Naive thymus-derived CD4-positive, alpha-beta T cell (primary cell): ENCODE measurements at places on chromosomes 7 and 10. TPM values are rescaled to one million over a fixed set of nuclear protein-coding genes. Genes with fewer than 3 reads are reported as not detected.

DNA sequence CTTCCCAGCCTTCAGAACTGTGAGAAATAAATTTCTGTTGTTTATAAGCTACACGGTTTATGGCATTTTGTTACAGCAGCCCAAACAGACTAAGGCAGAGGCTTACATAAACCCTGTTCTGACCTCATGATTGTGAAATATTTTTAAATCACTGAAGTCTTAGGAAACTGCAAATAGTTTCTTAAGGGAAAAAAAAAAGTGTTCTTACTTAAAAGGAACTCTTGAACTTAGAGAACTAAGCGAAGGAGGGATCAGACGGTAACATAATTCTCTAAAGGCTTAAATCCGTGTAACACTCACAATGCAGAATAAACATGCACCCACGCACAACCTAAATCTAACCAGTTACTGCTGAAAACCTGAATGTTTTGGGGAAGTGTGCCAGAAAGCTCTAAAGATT is 749.1 kb upstream of the LRRTM3 start:
- no peak for DNase-seq

DNA sequence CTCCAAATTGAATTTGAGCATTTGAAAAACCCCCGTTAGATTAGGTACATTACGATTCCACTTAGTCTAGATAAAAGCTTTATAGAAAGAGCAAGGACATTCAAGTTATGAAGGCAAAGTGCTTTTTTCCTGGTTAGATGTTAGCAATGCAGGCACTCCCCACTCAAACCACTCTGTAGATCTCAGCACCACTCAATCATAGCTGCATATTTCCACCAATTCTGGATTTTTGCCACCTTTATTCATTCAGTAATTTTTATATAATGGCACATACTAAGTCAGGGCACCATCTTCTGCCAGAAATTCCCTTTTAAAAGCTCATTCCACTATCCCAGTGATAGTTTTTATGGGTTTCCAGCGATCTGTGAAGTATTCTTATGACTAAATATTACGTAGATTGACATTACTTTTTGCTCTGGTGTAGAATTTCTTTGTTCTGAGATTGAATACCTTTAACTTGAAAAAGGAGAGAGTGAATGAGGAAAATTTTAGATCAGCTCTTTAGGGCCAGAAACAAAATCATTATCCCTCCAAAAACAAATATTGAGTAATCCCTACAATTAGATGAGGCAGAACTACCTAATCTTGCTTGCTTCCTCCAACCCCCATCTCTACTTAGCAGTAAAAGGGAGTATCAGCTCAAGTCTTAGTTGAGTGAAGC is 51.6 kb downstream of the RNLS start:
- DNase-seq: no peak

GRCh38 chr7:20779041-20779440 is 7.6 kb downstream of the SP8 start:
- DNase-seq: no peak

- DNase-seq: no peak
Observed at GRCh38 chr7:52959336-52959735, 76.1 kb upstream of the POM121L12 start.

GRCh38 chr10:63142136-63142535 is 9.0 kb downstream of the NRBF2 start:
- DNase-seq: no peak

DNA sequence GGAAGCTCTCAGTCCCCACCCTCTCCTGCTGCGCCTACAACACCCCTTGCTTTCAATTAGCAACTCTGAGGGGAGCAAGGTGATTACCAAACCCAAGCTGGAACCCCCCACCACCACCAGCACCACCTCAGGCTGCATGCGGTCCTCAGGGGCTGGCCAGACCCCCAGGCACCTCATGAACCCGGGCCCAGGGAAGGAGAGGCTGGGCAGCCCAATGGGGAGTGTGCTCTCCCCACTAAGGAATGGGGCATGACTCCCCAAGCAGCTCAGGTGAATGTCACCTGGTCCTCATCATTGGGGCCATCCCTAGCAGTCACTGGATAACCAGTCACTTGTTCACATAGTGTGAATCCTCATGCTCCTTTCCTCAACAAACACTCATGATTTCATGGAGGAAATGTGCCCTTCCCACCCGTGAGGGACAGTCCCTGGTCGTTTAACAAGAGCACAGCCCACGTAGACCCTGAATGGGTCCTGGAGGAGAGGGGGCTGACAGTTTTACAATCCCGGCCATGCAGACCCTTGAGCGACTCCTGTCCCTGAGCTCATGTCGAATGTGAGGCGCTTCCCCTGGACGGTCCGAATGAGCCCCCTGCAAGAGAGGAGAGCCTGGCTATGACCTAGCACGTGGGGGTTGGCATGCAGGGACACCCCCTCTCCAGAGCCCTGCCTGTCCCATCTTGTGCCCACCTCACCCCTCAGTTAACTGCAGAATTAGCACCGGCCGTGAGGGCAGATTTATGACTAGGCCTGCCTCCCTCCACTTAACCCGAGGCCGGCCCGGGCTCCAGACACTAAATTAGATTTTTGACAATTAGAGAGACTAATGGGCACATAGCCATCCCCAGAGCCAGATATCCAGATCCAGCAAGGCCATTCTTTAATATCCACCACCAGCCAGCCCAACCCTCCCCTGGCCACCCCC is 29.1 kb downstream of the POLL start:
- no peak for DNase-seq

GRCh38 chr7:51023547-51023946 is 240.9 kb upstream of the GRB10 start:
- no peak for DNase-seq

DNA sequence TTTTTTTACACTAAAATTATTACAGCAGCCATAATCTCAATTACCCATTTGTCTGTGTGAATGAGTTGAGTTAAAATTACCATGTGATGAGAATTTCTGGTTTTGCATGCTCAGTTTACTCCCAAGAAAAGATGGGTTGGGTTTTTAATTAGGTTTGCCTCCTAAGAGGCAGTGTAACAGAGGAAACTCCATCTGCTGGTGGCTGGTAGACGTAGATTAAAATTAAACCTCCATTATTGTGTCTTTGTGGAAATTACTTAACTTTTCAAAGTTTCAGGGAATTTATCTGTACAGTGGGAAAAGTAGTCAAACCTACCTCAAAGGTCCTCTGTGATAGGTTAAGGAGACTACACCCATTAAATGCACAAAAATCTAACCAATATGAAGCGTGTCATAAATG is 954.2 kb downstream of the PCDH15 start:
- no peak for DNase-seq

DNA sequence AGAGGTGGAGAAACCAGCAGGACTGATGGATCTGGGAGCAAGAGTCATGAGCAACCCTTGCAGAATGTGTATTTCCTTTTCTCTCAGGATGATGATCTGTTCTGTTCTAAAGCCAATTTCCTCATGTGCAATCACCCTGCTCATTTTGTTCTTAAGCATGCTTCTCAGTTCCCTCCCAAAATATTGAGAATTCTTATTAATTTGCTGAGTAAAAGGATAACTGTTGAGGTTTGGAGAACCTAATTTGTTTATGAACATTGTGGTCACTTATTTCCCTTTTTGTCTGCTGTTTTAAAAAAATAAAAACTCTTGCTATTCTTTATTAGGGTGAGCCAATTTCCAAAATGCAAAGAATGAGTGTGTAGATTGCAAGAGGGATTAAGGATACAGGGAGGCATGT is 106.8 kb downstream of the APBB1IP start:
- DNase-seq: no peak

DNA sequence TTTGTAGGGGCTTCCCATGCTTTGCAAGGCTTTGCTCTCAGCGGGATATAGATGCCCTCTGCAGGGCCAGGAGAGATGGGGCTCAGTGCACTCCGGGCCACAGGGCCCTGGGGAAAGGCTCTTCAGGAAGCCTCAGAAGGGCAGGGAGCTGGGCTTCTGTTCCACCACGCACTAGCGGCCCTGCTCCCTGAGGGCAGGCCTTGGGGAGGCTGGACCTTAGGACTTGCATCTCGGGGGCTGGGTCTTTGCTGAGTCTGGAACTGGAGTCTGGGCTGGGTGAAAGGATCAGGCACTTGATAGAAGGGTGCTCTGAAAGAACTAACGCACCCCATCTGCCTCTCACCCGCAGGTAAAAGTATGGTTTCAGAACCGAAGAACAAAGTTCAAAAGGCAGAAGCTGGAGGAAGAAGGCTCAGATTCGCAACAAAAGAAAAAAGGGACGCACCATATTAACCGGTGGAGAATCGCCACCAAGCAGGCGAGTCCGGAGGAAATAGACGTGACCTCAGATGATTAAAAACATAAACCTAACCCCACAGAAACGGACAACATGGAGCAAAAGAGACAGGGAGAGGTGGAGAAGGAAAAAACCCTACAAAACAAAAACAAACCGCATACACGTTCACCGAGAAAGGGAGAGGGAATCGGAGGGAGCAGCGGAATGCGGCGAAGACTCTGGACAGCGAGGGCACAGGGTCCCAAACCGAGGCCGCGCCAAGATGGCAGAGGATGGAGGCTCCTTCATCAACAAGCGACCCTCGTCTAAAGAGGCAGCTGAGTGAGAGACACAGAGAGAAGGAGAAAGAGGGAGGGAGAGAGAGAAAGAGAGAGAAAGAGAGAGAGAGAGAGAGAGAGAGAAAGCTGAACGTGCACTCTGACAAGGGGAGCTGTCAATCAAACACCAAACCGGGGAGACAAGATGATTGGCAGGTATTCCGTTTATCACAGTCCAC is 5.4 kb downstream of the EMX2 start:
- no peak for DNase-seq

- DNase-seq: no peak
Observed at GRCh38 chr10:67296926-67297325, 371.1 kb downstream of the LRRTM3 start.

DNA sequence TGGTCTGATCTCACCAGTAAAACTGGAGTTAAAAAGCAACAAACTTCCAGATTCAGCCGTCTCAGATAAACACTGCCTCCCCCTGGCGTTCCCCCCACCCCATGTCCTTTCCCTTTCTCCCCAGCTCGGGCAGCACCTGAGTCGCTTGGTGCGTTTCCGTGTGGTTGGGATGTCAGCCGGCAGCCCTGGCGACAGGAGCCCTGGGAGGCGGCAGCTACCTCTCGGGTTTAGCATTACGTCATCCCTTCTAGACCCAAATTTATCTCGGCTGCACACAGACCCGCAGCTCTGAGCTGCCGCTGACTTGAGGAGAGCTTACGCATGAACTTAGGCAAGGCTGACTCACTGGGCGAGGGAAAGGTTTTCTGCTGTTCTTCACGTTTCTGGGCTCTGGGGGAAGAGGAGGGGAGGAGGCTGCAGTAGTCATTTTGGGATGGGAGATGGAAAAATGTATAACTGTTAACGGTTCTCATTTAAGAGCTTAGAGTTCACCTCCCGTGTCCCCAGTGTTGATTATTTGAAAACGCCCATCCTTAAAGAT is 14.4 kb downstream of the MXI1 start:
- DNase-seq: peak; percentile 72

DNA sequence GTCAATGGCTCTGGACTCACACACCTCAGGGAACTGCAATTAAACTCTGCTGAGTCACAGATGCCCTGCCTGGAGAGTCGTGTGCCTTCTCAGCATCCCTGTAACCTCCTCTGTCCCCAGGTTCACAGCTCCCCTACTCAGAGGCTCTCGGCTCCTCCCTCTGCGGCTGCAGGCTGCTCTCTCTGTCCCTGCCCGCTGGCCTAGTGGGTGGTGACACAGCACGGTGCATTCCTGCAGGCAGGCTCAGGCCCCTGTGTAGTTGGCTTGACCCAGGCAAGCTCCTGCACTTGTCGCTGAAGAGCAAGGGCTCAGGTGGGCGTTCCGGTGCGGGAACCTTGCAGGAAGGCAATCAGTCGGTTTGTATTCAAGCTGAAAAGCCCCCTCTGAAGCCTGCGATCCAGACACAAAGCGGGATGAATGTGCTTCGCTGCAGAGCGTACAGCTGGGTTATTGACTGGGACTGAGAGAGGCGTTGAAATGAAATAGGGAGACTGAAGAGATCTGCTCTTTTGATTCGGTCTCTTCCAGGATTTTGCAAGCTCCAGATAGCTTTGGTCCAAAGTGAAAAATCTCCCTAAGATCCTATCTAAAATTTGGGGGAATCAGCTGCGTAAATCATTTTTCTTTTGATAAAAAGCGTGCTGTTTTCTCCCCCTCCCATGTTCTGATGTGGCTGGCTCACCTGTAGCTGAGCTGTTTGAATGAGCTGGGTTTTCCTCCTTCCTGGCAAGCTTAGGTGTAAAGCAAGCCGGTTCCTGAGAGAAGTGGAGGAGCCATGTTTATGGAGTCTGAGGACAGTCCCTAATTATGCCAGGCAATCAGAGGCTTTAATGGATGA is 208.7 kb upstream of the PHYHIPL start:
- no peak for DNase-seq

DNA sequence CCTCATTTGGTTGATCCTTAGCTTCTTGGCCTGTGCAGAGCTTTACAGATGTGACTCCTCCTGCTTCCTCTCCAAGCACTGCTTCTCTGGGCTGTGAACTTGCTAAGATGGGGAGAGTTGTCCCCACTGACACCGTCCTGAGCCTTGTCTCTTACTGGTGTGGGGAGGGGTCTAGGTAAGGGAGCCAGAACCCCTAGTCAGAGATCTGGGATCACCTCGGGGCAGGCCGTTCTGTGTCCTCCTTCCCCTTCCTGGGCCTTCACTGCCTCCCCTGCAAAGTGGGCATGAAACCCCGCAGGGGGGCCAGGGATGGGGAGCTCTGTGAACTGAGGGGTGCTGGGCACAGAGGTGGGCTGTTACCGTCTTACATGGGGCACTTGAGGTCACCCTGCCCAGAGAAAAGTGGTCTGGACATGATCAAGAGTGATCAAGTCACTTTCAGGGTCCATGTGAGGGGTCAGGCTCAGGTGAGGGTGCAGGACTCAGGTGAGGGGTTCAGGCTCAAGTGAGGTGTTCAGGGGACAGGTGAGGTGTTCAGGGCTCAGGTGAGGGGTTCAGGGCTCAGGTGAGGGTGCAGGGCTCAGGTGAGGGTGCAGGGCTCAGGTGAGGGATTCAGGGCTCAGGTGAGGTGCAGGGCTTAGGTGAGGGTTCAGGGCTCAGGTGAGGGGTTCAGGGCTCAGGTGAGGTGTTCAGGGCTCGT is 86.2 kb downstream of the ADCY1 start:
- DNase-seq: no peak

DNA sequence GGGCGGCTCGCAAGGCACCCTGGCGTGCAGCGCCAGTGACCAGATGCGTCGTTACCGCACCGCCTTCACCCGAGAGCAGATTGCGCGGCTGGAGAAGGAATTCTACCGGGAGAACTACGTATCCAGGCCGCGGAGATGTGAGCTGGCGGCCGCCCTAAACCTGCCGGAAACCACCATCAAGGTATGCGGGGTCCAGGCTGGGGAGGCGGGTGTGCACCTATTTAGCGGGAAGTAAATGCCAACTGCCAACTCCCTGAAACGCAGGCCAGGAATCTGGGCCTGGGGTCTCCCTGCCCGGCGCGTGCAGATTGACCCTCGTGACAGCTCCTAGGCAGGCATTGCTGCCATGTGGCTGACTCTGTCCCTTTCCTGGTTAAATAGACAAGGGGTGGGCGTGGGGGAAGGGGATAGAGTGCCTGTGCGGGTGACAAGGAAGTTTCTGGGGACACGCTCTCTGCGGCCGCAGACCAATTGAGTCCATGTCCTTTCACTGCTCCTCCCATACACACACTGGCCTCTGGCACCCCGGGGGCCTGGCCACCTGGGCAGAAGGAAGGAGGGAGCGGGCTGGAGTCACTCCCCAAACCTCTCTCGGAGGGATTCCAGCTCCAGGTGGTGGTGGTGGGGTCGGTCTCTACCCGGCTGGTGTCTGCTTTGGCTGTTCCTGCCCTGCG is 2.7 kb downstream of the EVX1 start:
- DNase-seq: no peak

The TWIST1 gene
- 3.4 and 3.5 TPM in 2 replicates for total RNA-seq

The KNDC1 gene
- total RNA-seq: 0.76 and 0.97 TPM in 2 replicates

The THNSL1 gene
- total RNA-seq: 1.4 TPM

The KLF6 gene
- total RNA-seq: 1,870 TPM
